ENCODE measurements at places on chromosomes 12 and 14.

GRCh38 chr12:44584625-44585024, 291.5 kb downstream of the NELL2 start:
- peak; percentile 46 for DNase-seq

- no peak for DNase-seq
These were observed 2.2 kb downstream of the PCBP2 start for GRCh38 chr12:53453953-53454640.

- no peak for DNase-seq
These were observed 165.7 kb downstream of the SRGAP1 start for GRCh38 chr12:64010069-64010686.

- no peak for DNase-seq
These were observed 159.6 kb upstream of the RTL1 start for GRCh38 chr14:101063121-101063520.

- no peak for DNase-seq
These were observed 215.7 kb downstream of the KIF21A start for GRCh38 chr12:39227218-39227617.

GRCh38 chr14:65433157-65433556, 20.6 kb downstream of the FUT8 start:
- DNase-seq, result no peak

GRCh38 chr14:74942608-74943007, 12.8 kb downstream of the PGF start:
- DNase-seq, result no peak

- DNase-seq, result no peak
These were observed 67.0 kb downstream of the PRKCH start for GRCh38 chr14:61388173-61388975.
